Midbrain (tissue), 1 donor: ENCODE measurements at places on chromosomes 13 and 19.

DNA sequence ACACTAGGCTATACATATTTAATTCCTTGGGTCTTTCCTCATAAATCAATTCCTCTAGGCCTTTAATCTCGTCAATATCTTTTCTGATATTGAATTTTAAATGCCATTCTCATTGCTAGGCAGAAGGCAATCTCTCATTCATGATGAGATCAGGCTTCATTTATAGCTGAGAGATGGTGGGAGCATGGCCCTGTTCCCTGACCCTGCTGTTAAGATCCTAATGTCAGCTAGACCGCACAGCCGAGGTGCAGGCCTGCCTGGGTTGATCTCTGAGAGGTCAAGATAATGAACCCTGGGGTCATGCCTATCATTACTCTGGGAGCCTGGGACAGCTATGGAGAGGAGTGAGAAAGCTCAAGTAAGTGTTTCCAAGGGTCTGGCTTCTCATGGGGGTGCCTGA, 253.8 kb downstream of the DNAJC15 start:
- no peak for DNase-seq

- DNase-seq: no peak
These were observed 5.8 kb downstream of the CPAMD8 start for GRCh38 chr19:17020823-17021222.

DNA sequence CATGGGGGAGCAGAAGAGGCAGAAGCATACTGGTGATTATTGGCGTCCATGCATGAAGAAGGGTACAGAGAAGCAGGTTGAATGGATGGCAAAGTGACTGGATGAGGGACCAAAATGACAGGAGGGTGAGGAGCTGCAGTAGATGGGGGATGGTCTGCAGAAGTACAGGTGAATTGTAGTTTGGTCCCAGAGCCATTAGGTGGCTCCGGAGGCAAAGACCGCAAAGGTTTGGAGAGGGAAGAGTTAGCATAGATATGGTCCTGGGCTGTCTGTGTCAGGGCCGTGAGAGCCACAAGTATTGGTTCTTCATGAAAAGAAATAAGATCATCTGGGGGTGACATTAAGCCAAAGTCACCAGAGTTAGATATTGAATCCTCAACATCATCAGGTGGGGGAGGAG, 59.0 kb upstream of the ZNF726 start:
- DNase-seq: no peak

DNA sequence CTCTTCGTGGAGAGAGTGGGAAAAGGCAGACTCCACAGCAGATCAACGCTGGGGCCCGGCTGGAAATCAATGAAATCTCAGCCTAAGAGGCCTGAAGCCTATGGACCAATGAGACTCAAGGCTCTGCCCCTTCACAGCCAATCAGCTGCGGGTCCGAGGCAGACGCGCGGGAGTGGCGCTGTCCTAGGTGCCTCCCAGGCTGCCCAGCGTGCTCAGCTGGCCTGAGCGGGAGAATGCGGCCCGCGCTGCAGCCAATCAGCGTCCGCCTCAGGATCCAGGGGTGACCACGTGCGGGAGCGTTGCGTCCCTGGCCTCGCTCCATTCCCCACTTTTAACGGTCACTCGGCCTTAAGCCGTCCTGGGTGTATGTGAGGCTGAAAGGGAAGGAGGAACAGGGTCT, at the start of gene ZBTB32:
Gene ZBTB32, plus strand, starts transcription at position 341 of the 400 bp plus-strand sequence. CDS start 10,069 bp downstream, outside the sequence.
- no peak for DNase-seq

DNA sequence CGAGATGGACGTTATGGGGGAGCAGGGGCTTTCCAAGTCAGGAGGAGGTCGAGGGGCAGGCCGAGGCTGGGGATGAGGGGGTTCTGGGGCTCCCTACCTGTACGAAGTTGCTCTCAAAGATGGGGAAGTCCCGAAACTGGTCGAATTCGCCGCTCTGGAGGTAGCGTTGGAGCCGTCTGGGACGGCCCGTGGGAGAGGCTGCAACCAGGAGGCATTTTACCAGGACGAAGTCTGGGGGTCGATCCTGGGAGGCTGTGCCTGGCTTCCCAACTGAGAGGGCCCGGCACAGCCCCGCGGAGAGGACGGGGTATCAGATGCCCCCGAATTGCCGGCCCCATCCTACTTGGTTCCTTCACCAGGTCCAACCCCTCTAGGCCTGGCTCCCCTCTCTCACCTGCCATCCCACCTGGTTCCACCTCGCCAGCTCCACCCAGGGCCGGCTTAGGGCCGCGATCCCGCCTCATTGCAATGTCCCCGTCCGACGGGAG, 527 bp upstream of the EMC10 start:
- no peak for DNase-seq
